Stimulated activated CD8-positive, alpha-beta memory T cell treated with anti-CD3 and anti-CD28 coated beads, Interleukin-4, amount 100 ng/mL, for 24 hours (primary cell): ENCODE measurements at places on chromosomes 3 and 15.

GRCh38 chr3:127597020-127597771, 1.0 kb upstream of the MCM2 start:
- DNase-seq: no peak

DNA sequence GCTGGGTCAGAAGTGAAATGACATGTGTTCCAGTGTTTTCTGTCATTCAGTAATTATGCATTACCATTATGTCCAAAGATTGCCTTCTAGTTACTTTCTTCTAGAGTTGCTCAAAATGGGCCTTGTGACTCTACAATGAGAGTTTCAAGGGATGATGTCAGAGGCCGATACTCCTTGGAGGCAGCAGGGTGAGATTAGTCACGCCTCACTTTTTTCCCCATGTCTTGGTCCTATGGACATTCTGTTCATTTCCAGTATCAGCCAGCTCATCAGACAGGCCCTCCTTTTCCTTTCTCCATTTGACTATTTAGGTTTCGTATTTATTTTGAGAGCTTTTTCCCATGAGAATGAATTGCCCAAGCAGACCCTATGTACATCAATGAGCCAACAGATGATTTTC, 17.5 kb downstream of the VGLL3 start:
- DNase-seq: no peak

DNA sequence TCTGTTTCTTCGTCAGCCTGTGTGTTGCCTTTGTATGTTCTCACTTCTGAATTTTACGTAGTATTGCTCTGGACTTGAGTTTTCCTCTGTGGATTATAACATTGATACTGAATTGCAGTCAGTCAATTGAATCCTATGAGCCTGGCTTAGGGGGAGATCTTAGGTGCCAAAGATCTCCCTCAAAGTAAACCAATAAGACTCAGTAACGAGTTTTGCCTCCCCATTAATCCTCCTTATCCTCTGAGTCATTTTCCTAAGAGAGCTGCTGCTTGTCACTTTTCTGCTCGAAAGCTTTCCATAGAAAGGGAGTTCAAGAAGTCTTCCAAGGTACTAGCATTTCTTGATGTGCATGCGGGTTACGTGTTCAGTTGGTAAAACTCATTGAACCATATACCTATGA, 126.4 kb downstream of the CHDH start:
- no peak for DNase-seq

GRCh38 chr3:120864541-120864940, 43.5 kb upstream of the STXBP5L start:
- DNase-seq: no peak

DNA sequence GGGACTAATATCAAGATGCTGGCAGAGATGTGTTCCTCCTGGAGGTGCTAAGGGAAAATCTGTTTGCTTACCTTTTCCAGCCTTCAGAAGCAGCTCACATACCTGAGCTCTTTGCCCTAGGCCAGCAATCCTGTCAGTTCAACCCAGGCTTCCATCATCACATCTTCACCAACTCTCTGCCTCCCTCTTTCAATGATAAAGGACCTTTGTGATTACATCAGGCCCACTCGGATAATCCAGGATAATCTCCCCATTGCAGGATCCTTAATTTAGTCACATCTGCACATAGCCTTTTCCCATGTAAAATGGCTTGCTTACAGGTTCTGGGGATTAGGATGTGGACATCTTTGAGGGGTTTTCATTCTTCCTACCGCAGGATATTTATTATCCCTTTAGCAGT, 58.3 kb downstream of the NSUN3 start:
- no peak for DNase-seq

DNA sequence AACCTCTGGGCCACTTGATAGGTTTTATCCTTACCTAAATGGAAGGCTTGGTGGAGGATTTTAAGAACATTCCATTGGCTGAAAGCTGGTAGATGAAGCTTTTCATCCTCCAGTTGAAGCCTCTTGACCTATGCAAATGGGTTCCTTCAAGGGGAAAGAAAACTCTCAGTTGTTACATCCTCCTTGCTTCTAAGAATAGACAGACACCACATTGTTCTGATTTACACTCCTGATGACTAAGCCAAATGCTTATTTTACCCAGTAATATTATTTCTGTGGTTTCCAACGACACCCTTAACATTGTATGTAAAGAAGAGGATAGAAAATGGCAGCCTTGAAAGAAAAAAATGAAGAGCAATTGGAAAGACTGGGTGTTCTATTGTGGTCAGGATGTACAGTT, 480.5 kb downstream of the OTOL1 start:
- no peak for DNase-seq

DNA sequence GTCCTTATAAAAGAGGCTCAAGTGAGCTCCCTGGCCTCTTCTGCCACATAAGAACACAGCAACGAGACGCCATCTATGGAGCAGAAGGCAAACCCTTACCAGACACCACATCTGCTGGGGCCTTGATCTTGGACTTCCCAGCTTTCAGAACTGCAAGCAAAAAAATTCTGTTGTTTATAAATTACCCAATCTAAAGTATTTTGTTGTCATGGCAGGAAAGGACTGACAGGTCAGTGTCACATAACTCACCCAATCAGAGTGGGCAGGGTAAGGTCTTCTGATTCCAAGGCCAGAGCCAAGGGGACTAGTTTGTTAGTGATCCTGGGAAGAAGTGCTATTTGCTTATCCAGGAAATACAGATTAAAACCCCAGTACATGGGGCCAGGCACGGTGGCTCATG, 98.9 kb downstream of the HMG20A start:
- no peak for DNase-seq

DNA sequence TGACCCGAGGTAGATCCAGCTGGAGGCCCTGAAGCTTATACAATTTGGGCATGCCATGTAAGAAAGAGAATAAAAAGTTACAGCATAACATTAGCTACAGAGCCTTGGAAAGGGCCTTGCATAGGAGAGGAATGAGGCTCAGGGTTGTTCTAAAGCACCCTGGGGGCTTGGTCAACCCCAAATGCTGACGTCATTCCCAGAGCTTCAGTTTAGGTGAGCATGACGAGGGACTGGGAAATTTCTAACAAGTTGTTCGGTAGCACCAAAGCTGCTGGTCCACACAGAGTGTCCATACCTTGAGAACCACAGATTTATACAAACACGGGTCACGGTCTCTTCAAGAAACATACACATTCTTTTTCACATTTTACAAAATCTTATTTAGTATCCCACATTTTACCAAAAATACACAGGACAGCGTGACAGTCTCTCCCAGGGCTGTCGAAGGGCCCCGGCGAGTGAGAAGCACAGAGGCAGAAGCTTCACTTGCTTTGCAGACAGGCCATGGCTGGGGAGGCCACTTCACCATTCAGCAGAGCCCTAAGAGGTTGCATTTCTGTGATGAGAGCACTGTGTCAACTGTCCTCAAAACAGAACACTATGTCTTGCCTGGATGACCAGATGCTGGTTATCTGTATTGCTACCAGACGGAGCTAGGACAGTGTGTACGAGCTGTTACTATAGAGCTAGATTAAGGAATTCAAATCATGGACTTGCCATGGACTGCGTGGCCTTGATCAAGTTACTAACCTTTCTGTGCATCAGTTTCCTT, 68.2 kb upstream of the ARRDC4 start:
- DNase-seq: no peak

DNA sequence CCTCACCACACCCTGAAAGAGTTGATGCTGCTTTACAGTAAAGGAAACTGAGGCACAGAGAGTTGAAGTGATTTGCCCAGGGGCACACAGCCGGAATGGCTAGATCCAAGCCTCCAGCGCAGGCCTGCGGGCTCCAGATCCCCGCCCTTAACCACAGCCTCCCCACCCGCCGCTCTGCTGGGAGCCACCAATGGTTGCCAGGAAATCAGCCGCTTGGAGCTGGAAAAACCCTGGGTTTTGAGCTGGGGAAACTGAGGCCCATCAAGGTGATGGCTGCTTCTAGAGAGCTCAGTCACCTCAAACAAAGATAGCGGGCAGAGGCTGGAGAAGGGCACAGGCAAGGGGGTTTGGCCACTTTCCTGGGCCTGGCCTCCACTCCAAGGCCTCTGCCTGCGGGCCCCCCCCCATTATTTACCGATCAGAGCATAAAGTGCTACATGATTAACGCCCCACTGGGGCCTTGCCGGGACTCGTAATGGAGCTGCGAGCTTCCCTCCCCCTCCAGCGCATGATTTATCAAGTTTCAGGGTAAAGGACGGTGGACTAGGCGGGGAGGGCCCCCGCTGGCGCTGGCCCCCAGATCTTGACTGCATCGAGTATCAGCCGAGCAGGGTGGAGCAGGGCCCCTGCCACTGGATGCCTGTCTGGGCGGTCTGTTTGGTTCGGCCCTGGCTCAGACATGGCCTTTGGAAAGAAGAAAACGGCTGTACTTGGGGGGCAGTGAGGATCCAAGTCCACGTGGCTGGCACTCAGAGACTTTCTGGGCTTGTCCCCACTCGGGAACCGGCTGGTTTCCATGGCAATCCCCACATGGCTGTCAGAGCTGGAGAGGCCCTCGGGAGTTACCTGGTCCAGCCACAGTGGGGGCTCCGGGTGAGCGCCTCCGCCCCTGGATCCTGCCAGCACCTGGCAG, 9.1 kb downstream of the PLXND1 start:
- no peak for DNase-seq

GRCh38 chr3:65535260-65535659, 503.5 kb downstream of the MAGI1 start:
- no peak for DNase-seq

- no peak for DNase-seq
Measured at GRCh38 chr15:39852250-39852649, 67.8 kb downstream of the GPR176 start.
